ENCODE measurements at places on chromosomes 11 and 22.
A peak's percentile ranks its signal among the peaks of the same experiment; 100 is the strongest.

- DNase-seq, result no peak
Observed at GRCh38 chr11:73652046-73652730, 5.8 kb downstream of the PLEKHB1 start.

- DNase-seq, result no peak
Observed at GRCh38 chr11:12118949-12119348, 8.6 kb downstream of the MICAL2 start.

DNA sequence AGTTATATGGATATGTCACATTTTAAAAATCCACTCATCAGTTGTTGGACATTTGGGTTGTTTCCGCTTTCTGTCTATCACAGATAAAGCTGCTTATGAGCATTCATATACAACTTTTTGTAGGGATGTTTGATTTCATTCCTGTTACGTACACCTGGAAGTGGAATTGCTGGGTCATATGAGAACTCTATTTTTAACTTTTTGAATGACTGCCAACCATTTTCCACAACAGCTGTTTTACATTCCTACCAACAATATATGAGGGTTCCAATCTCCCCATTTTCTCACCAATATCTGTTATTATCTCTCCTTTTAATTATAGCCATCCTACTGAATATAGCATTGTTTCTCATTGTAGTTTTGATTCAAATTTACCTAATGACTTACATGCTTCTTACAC, 172.0 kb downstream of the UVRAG start:
- no peak for DNase-seq

DNA sequence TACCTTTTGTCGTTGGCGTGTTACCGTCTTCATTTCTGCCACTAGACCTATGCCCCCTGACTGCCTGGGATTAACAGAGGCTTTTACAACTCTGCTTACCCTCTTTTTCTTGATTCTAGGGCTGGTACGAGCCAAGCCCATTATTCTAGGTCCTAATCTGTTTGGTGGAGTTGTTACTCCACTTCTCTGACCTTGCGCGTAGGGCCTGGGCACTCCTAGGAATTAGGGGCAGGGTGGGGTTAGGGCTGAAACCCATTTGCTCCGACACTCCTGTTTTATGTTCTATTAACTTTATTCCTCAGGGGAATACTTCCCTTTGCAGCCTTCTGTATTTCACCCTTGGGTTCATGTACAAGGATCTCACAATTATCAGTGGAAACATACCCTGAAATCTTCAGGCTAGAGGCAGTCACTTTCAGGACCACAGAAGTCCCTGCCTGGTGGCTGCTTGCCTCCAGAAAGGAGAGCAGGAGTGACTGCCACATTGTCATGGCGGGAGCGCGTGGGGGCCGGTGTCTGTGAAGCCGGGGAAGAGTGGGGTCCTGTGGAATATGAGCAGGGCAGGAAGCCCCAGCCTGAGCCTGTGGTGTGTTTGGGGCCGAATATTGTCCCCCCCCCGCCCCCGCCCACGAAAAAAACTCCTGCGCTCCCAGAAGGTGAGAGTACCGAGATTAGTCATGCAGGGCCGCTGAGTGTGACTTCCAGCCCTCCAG, 731 bp upstream of the SLC37A2 start:
- no peak for DNase-seq

DNA sequence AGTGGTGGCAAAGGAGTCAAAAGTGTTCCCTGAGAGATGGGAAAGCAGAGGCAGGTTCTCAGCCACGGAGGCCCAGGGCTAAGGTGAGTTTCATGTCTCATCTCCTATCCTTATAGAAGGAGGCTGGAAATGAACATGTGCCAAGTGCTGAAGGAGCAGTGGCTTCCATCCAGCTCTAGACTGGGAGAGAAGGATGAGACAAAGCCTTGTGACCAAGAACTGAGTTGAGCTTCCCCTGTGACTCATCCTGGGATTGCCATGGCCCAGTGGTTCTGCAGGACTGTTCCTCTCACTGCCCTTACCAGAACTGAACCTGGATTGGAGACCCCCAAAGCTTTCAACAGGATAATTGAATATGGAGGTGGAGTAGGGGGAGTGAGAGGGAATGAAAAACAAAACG, 16.7 kb upstream of the OR9Q1 start:
- DNase-seq, result no peak

DNA sequence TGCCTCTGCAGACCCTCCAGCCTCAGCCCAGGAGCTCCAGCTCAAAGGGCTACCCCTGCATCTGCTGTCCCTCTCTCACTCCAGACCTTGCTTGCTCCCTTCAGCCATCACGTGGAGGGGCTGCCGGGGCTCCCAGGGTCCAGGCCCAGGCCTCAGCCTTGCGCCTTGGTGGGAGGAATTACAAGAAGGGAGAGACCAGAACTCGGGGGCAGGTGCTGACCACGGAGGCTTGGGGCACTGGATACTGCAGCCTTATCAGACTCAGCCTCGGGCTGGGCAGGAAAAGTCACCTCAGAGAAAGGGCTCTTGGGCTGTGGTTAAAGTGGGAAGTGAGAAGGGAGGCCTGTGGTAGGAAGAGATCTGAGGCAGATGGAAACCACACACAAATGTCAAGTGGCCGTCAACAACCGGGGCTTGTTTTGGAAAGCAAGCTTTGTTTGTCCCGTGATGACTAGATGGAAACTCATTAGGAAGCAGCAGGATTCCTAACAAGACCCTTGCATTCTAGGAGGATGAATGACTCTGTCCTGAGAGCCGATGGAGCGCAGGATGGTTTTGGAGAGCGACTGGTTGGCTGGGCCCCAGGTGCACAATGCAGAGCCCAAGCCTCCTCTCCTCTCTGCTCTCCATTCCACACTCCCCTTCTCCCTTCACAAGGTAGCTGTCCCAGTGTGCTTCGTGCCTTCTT, 1321.7 kb downstream of the TBC1D22A start:
- no peak for DNase-seq

- no peak for DNase-seq
Observed at GRCh38 chr11:60937144-60937527, 12.9 kb downstream of the TMEM132A start.

DNA sequence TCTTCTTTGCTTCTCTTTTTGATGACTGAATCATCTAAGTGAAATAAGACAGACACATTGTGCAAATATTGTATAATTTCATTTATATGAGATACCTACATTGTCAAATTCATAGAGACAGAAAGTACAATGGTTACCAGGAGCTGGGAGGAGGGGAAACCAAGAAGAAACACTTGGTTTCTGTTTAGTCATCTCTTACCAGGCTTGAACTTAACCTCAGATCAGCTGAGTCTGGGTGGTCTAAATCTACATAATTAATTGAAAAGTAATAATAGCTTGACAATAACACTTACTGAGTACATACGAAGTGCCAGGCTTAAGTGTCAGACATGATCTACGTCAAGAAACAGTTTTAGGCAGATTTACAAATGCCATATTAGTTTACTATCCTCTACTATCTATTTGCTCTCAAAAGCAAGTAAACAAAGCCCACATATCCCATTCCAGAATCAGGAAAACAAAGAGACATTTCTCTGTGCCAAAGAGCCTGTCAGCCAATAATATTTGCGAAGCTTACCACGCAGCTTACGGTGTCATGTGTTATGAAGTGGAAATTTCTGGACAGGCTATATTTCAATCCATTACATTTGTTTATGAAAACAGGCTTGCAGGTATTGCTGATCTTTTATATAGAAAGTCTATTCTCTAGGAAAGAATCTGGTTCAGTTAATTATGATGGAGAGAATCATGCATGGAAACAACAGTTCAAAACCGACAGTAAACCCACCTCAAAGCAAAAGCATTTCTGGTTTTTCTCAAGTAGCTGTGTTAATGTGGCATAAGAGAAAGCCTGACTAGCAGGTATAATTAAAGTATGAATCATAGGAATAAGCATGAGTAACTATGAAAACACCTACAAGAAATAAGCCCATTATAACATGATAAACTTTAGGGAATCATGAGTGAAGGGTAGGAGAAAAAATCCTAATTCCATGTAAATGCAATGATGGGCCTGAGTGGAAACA, 2.7 kb upstream of the ARHGAP42 start:
- DNase-seq, result no peak

DNA sequence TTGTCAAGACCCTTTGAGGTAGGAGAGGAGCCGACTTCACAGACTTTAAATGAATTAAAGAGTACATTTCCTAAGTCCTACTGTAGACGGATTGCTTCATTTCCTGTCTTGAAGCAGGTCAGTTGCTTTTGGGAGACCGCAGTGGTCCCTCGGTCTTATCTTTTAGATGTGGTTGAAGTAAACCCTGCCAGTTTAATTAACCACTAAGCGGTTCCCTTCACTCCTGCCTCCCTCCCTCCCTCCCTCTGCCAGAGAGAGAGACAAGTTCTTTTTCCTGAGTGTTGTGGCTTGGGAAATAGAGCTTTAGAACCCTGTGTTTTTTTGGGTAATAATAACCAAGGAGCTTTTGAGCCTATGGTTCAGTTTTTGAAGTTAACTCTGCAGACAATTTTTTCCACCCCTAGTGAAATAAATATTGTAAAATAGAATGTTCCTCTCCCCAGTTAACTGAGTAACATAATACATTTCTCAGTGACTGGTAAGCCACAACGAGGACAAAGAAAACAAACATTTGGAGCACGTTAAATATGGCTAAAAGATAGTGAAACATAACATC, 147.5 kb downstream of the LDLRAD3 start:
- DNase-seq, result no peak

GRCh38 chr11:32870676-32871075, 21.9 kb upstream of the QSER1 start:
- DNase-seq, result peak; percentile 13

DNA sequence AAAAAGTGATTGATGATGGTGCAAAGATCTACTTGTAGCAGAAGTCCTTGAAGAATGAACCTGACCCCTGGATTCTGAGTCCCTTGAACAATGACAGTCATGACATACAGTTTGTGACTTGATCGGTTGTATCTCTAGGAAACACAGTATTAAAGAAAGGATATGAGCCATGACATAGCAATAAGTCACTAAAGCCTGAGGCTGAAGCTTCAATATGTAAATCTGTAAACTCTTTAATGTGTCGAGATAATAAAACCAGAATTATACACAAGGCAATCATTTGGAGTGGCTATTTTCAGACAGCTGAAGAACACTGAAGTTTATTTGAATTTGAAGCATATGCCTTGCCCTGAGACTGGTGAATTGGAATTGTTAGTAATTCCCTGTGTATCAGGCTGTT, 911.5 kb upstream of the RAG2 start:
- no peak for DNase-seq

- DNase-seq, result peak; percentile 94
Observed at GRCh38 chr11:66408488-66409214, 12.2 kb upstream of the NPAS4 start.

DNA sequence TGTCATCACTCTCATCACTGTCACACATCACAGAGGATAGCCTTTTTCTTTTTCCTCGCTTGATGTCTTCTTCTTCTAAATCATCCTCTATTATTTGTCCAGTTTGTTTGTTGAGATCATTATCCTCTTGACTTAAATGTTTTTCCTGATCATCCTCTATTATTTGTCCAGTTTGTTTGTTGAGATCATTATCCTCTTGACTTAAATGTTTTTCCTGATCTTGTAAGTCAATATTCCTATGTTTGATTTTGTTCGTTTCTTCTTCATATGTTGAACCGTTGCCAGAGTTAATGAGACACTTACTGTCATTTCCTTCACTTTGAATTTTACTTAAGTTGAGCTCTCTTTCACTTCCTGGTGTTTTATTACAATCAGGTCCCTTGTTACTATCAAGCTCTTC, 5.6 kb downstream of the CCDC82 start:
- no peak for DNase-seq
